ENCODE measurements at places on chromosomes 6 and 20.

- peak; percentile 76 for DNase-seq
Observed at GRCh38 chr6:137894779-137895385, 27.8 kb downstream of the TNFAIP3 start.

GRCh38 chr20:62141397-62142251, 1.6 kb downstream of the PSMA7 start:
- DNase-seq, result no peak

GRCh38 chr6:134589512-134589911, 271.6 kb upstream of the SGK1 start:
- peak; percentile 97 for DNase-seq

DNA sequence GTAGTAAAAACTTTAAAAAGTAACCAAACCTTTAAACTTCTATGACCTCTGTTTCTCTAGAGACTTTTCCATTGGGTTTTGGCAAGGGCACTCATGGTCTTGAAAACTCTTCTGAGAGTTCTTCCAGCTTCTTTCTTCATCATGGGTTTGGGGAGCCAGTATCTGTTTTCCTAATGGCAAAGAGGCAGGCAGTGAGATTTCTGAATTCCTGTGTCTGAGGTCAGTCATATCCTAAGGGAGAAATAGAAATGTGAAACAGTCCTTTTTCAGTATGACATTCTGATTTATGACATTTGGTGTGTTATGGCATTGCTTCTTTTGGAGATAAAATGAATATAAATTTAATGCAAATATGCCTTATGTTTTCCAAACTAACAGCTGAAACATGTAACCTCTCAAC, 518.5 kb upstream of the MARCKS start:
- DNase-seq, result peak; percentile 66

Data from fibroblast of skin of abdomen (primary cell).